DMS 273 treated with DMSO at 0.1 percent for 48 hours (cell line): ENCODE measurements at places on chromosomes 7 and 10.
A peak's percentile ranks its signal among the peaks of the same experiment; 100 is the strongest.

DNA sequence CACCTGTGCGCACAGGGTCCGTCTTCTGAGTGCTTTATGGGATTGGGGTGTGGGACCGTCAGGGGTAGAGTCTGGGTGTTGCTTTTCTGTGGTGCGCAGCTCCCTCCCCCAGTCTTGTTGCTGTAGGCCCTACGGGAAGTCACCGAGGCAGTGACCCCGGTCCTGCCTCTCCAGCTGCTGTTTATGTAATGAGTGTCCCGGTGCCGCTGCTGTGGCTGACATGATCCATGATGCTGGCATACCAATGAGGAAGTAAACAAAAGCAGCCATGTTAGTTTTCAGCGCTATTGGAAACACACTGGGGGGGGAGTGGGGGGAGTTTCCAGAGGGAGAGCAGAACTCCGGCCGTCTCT lies 1.1 kb downstream of the TRIM8 start:
- no peak for DNase-seq

GRCh38 chr10:60230892-60231291 lies 158.8 kb downstream of the ANK3 start:
- DNase-seq, result no peak

DNA sequence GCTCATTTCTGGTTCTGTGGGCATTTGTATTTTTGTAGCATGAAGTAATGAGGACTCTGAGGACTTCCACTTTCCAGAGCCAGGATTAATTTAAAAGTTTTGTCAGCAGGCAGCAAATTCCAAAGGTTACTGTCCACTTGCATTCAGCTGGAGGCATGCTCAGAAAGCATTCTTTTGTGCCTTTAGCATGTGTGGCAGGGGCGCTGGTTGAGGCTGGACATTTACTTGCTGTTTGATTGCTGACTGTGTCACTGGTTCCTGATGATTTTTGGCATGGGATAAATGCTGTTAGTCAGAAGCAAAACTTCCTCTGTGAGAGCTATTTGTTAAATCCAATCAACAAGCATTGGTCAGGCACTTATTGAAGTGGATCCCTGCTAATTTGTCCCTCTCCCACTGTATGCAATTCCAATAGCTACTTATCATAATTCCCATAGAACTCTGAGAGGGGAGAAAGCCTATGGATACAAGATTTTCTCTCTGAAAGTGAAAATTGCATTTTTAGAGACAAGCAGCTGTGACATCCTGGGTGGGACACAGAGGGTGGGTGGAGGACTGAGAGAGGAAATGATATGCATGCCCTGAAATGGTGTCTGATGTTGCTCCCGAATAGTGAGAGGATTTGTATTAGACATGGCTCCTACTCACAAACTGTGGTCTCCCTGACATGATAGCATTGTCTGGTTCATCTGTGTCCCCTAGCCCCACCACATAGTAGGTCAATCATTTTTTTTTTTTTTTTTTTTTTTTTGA lies 161.2 kb upstream of the WDR11 start:
- no peak for DNase-seq

GRCh38 chr10:77458986-77459590 lies 178.5 kb downstream of the KCNMA1 start:
- no peak for DNase-seq

DNA sequence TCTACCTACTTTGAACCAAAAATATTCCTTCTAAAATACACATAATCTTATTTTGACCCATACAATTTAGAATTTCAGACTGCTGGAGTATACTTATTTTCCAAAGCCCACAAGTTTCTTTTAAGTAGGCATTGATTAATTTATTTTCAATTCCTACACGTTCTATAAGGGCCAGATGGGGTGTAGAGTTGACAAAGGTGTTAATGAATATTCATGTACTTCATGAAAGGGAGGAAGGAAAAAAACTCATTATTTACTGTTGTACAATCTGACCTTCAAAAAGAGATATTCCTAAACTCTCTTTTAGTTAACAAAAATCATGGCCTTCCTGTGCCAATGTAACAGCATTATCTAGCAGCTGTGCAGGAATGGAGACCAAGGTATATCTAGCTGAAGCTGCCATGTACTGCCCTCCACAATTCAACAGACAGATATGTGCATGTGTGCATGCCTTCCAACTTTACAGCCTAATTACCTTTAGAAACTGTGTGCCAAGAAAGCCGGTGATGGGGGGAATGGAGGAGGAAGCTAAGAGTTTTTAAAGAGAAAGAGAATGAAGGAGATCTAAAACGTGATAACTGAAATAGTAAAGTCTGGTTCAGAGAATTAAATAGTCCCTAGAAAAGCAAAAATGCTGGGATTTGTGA lies 108.9 kb downstream of the UPF2 start:
- peak; percentile 3 for DNase-seq

DNA sequence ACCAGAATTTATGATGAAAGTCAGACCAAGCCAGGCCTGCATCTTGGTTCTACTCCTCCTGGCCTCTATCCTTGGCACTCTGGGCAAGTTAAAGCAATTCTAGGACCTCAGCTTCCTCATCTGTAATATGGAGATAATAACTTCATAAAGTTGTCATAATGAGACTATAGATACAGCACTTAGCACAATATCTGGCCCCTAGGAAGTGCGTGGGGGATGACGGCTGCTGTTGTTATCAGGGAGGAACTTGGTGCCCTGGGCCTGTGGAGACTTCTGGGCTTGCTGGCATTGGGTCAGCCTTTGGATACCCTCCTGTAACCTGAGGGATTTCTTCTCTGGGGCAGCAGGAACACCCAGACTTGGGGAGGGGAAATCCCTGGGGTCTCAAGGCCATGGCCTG lies 27.6 kb downstream of the PFKFB3 start:
- no peak for DNase-seq

GRCh38 chr7:2631946-2632732 lies at the start of gene TTYH3:
Gene TTYH3, plus strand, starts transcription at chr7:2631986. Its CDS starts 170 bp downstream, at chr7:2632156.
- DNase-seq, result no peak

GRCh38 chr7:11935905-11936304 lies 103.9 kb upstream of the THSD7A start:
- DNase-seq, result no peak

GRCh38 chr10:6600224-6600987 lies 20.3 kb upstream of the PRKCQ start:
- no peak for DNase-seq

- no peak for DNase-seq
Measured at GRCh38 chr10:63128443-63128842, 4.7 kb upstream of the NRBF2 start.

DNA sequence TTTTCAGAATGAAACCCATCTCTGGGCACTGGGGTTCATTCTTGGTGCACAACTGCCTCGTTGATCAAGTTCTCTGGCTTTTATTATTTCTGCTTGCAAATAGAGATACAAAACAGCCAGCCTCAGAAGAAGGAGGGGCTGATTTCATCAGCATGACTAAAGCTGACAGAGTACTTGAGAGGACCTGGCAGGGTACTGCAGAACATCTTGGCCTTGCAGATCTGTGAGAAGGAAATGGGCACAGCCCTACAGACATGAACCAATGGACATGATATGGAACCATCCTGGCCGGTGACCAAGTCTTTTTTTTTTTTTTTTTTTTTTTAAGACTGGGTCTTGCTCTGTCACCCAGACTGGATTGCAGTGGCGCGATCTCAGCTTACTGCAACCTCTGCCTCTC lies 240.6 kb downstream of the VTI1A start:
- no peak for DNase-seq

GRCh38 chr7:69677881-69678493 lies 79.7 kb downstream of the AUTS2 start:
- DNase-seq, result no peak

DNA sequence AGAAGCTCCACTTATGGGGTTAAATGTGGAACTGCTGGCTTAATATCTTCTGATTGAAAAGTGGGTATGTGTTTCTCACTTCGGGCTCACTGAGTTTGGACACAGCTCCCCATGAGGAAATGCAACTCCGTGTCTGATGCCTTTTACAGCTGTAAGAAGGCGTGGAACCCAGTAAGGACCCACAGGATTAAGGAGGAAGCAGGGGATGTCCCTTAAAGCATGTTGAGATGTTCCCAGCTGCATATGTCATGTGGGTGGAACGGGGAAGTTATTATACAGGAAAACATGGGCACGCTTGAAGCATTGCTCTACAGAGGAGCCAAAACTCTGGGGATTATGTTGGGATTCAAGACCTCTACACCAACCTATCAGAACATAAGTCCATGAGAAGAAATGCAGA lies 224.4 kb downstream of the NEBL start:
- no peak for DNase-seq

DNA sequence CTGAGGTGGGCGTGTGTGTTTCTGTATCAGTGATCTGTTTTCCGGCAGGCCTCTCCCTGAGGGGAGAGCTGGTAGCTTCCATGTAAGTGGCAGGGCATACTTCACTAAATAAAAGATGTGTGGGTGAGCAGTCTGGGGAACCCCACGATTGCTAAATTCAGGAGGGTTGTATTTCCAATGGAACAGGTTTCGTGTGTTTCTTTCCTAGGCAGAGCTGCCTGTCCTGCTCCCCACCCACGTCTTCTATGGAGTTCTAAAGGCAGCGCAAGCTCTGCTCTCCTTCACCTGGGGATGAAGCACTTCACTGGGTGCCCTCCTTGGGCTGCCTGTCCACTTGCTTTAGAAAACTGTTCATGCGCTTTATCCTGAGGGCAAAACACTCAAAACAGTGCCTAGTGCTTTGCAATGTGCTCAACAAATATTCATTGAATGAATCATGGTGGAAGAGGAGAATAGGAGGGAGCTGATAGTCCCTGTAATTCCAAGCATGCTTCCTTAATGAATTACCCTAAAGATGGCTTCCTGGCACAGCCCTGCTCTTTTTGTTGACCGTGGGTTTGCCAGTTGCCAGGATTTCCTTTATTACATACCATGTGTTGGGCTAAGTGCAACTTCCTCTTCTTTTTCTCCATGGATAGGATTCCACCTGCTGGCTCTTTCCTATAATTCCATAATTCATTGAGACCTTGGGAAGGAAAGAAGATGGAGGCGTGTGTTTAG lies 50.6 kb upstream of the SRPK2 start:
- no peak for DNase-seq

DNA sequence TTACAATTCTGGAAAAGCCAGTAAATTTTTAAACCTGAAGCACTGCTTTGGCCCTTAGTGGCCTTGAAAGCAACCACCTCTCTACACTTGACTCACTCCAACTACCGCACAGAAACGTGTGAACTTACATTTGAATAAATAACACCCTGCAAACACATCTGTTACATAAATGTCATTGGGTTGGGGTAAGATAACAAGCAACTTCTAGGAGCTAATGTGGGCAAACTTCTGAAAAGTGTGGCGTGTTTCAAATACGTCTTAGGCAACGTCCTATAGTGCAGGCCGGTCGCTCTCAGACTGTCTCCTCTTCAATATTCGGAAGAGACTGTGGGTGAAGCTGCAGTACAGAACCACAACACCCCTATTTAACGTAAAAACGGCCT lies 474 bp downstream of the ORC5 start:
- no peak for DNase-seq

DNA sequence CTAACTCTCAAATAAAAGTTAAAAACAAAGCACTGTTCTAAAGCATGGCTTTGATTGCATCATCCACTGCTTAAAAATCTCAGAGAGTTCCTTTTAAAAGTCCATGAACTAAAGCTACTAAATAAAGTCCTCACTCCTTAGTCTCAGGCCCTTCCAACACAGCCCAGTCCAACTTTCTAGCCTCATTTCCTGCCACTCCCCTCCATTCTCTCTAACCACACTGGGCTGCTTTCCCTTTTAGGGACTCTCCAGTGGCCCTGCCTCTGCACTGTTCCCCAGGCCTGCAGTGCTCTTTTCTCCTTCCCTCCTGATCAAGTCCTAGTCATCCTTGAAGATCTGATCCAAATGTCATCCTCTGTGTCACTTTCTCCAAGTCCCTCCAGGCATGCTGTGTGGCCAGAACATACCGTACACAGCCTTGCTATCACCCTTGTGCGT lies 56.9 kb upstream of the PPP1R3C start:
- DNase-seq, result no peak

DNA sequence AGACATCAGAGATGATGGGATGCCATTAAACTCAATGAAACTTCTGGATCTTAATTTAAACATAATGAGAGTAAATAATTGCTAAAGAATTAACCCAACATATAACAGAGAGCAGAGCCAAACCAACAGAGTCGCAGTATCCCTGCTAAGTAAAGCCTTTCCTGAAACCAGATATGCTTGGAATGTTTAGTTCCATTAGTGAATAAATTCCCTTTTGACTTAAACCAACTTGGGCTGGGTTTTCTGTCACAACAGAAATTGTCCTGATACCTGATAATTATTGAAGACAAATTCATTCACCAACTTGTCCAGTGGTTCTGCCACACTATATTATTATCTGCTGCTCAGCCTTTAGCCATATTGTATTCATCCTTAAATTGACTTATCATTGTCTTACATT lies 286.7 kb downstream of the FZD1 start:
- no peak for DNase-seq

GRCh38 chr7:97019710-97020225 lies 4.9 kb downstream of the DLX5 start:
- no peak for DNase-seq

DNA sequence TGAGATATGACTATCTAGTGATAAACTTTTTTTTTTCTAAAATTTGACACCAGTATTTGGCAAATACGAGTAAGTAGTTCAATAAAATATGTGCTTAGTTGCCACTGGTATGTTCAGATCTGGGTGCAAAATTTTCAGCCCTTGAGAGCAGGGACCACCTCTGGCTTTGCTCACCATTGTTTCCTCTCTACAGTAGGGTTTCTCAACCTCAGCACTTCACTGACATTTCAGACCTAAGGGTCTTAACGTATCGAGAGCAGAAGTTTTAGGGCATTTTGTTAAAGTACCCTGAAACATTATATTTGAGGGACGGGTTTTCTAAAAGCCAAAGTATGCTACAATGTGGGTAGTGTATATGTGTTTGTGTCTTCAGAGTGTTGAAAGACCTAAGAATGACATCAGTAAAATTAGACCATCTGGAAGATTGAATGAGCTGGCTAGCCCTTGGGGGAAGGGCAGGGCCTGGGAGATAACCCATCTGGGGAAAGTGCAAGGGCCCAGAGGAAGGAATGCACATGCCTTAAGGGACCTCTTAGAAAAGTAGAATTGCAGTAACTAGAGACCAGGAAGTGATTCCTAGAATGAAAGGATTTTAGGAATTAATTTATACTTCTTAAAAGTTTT lies 11.8 kb downstream of the BZW2 start:
- peak; percentile 94 for DNase-seq

DNA sequence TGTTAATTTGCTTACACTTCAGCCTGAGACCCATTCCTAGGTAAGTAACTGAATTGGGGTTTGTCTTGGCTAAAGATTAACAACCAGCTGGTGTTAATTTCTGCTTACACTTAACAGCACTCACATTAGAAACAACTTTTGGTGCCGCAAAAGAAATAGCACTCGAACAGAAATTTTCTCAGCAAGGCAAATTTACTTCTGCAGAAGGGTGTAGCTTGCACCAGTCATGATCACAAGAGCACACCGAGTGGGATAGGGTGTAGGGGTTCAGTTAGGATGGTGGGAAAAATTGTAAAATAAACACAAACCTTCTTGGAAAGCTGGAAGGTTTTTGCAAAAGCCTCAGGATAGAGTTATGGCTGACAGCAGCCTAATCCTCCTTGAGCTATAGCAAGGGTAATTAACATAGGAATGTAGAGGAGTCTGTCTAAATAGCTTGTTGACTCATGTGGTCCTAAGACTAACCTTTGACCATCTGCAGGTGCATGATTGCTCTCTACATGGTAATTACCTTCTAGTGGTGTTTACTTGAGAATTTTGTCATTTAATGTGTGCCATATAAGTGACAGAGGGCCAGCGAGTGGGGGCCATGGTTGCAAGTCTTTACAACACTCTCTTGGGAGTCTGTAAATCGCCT lies 67.8 kb upstream of the CDK13 start:
- no peak for DNase-seq
